ENCODE measurements at places on chromosomes 6 and 20.

DNA sequence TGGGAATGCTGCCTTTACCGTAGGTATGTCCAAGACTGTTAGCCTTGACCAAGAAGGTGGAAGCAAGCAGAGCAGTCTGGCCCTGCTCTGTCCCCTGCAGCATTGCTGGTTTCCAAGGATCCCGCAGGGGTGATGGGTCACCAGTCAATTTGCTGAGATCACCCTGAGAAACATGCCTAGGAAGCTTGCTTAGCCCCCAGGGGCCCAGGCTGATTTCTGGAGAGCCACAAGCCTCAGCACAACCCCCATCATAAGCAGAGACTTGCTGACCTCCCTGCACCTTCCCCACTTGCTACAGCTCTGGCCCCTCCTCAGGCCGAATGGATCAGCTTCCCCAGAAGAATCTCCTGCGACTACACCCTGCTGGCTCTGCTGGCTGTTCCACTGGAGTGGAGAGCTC lies 21.5 kb downstream of the ARHGAP40 start:
- no peak for DNase-seq

GRCh38 chr6:113539623-113540022 lies 317.5 kb upstream of the MARCKS start:
- DNase-seq: no peak

- DNase-seq: no peak
Observed at GRCh38 chr6:20965915-20966314, 431.7 kb downstream of the CDKAL1 start.

GRCh38 chr6:14037402-14038277 lies 79.9 kb upstream of the CD83 start:
- DNase-seq: peak; percentile 82

GRCh38 chr6:154471609-154472362 lies 38.7 kb downstream of the CNKSR3 start:
- no peak for DNase-seq

GRCh38 chr20:61937963-61938838 lies 127.5 kb downstream of the TAF4 start:
- no peak for DNase-seq

GRCh38 chr20:41029150-41029901 lies 704 bp downstream of the TOP1 start:
- no peak for DNase-seq

- no peak for DNase-seq
Observed at GRCh38 chr6:170453586-170454511, 99.3 kb downstream of the PSMB1 start.

DNA sequence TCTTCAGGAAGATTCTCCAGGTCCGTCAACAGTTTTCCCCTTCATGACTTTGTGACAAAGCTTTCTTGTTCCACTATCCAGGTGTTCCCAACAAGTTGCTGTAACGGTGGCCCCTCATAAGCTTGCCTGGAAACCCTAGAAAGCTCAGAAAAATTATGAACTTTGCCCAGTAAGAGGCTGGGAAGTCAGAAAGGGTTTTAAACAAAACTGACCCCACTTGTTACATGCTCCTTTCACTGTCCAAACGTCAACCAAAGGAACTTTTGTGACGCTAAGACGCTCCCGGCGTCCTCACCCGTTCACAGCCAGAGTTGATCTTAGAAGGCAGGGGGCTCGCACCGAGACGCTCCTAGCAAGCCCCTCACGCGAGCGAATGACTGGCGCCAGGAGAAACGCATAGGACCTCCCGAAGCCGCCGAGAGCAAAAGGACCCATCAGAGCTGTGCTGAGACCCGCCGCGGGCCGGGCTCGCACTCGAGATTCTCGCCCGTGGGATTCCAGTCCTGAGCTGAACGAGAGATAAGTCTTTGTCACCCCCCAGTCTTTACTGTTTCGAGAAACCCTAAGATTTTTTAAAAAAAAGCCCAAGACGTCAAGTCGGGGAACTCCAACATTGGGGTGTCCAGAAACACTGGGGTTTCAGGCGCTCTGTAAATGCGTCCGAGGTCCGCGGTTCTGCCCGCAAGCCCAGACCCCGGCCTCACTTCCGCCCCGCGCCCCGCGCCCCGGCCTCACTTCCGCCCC lies 544 bp upstream of the ACAT2 start:
- no peak for DNase-seq

DNA sequence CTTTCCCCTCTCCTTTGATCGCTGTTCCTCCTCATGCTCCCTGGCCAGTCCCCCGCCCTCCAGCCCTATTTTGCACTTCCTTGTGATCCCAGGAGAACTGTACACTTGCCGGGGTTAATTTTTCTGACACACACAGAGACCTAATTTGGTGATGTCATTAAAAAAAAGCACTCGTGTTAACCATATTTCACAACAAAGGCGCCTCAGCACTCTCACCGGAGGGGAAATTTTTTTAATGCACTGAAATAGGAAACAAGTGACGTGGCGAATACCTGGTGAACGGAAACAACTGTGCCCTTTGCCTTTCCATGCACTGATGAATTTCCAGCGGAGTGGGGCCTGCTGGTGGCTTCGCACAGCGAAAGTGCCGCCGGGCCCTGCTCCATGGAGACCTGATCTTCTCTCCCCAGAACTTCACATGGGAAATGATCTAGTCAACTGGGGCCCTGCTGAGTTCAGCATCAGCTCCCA lies 53.9 kb upstream of the TAGAP start:
- no peak for DNase-seq

DNA sequence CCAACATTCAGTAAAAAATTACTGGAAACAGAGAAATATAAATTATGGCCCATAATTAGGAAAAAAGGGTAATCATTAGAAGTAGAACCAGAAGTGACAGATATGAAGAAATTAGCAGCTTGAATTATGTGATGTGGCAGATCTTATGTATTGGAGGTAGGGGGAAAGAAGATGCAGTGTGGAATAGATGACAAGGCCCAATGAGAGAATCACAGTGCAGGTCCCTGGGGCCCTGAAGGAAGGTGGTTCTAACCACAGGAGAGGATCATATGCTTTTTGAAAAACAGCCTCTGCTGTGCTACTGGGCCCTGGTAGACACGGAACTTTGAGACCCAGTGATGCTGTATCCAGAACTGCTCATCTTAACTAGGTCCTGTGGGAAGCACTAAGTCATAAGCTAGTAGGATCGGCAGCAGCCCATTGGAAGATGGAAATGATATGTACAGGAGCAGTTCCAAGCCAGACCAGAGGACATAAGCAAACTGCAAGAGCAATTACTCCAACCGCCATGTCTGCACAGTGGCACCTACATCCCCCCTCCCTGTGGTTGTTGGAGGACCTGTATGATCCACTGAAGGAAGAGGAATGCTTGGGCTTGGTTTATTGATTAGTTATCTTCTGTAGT lies 14.2 kb downstream of the HEBP2 start:
- DNase-seq: no peak

DNA sequence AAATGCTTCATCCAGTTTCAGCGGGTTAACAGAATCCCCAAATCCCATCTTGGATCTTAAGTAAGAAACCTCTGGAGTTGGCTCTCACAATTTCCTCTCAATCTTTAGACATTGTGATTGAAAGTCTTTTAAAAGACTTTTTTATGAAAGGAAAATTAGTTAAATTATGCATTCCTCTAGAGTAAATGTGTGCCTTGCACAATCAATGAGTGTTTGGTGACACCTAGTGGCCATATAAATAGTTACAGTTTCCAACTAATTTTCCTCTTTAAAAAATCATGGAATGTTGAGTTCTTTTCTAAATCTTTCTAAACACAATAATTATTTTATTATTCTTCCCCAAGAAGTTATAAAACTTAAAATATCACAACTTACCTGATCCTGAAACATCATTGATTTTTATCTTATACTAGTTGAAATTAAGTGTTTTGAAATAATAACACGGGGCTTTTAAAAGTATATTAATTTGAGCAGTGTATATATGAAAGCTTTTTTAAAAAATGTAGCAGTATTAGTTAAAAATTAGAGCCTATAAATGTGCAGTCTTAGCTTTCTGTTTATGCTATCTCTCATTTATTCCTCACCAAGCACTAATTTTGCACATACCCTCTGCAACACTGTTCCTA lies 66.4 kb downstream of the PKHD1 start:
- peak; percentile 53 for DNase-seq

DNA sequence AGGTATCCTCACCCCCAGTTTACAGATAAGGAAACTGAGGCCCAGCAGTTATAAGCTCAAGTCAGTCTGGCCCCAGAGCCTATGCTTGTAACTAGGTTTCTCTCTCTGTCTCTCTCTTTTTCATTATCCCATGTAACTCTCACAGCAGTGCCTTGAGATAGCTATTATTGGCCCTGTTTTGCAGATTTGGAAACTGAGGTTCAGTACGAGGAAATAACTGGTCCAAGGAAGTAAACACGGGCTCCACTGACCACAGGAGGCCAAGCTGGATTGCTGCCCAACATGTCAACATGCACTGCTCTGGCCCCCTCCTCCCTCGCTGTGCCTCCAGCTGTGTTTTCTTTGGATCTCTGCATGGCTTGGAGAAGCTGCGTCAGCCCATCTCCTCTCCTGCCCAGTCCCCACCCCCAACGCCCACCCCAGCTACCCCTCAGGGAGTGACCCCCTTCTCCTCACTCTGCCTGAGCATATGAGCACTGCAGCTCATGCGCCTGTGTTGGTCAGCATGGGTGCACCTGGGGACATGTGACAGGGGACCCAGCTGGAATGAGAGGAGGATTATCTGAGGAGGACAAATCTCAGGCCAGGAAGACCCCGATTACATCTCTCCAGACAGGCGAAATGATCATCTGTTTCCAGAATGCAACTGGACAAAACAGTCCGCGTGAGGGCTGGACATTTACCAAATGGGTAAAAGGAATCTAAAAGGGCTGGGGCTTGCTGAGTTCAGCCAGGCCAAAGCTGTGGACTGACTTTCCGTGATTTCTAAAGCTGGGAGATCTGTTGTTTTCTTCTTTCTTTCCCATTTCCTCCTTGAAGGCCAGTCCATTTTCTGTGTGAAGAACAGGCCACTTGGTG lies 7.8 kb upstream of the PLTP start:
- DNase-seq: peak; percentile 64

All from foreskin fibroblast (primary cell).